ENCODE measurements at places on chromosomes 5 and 9. TPM values are rescaled to one million over a fixed set of nuclear protein-coding genes. Genes with fewer than 3 reads are reported as not detected.

SPATA31C1 gene
- polyA plus RNA-seq = not detected

FREM1 gene
- not detected for polyA plus RNA-seq

GRCh38 chr9:130927995-130928900, 10.8 kb downstream of the FIBCD1 start:
- no peak overlapping the region for H3K27ac ChIP-seq
- H3K4me3 ChIP-seq = no peak overlapping the region
- peaks cover 3% of the 10 kb centered on the region for H3K27me3 ChIP-seq
- no peaks in the 10 kb centered on the region for H3K4me1 ChIP-seq
- no peak for DNase-seq

DNA sequence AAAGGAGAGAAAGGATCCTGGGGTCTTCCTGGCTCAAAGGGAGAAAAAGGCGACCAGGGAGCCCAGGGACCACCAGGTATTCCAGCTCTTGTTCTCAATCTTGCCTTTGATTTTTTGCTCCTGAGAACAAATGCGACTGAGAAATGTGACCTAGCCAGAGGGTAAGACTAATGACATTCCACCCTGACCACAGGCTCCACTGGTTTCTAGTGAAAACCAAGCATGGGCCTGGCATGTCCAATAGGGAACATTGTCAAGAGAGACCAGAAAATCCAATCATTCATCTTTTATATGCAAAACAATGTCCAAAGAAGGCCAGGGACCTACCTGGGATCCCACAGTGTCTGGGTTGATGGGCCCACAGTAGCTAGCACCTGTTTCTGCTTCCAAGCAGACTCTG, 50.3 kb upstream of the TGFBR1 start:
- no peak for DNase-seq
- peak overlapping the region; percentile 50 for H3K27ac ChIP-seq
- peaks cover 100% of the 10 kb centered on the region for H3K4me1 ChIP-seq
- H3K36me3 ChIP-seq = peaks cover 9% of the 10 kb centered on the region
- peak overlapping the region; percentile 46 for H3K4me3 ChIP-seq
